ENCODE measurements at places on chromosomes 6 and 20. TPM values are rescaled to one million over a fixed set of nuclear protein-coding genes. Genes with fewer than 3 reads are reported as not detected.

Gene SNPH
- 3.2 TPM for polyA plus RNA-seq

Gene SLC35D3
- not detected for polyA plus RNA-seq

Gene THBD
- 2.6 TPM for polyA plus RNA-seq

Gene NRSN1
- not detected for polyA plus RNA-seq

Gene SPEF1
- polyA plus RNA-seq, result 0.03 TPM

GRCh38 chr6:145312481-145312880, 422.8 kb downstream of the EPM2A start:
- H3K4me1 ChIP-seq, result no peaks in the 10 kb centered on the region
- no peaks in the 10 kb centered on the region for H3K36me3 ChIP-seq
- no peak overlapping the region for H3K4me3 ChIP-seq
- no peaks in the 10 kb centered on the region for H3K27me3 ChIP-seq
- no peak overlapping the region for H3K27ac ChIP-seq
- no peak for DNase-seq

DNA sequence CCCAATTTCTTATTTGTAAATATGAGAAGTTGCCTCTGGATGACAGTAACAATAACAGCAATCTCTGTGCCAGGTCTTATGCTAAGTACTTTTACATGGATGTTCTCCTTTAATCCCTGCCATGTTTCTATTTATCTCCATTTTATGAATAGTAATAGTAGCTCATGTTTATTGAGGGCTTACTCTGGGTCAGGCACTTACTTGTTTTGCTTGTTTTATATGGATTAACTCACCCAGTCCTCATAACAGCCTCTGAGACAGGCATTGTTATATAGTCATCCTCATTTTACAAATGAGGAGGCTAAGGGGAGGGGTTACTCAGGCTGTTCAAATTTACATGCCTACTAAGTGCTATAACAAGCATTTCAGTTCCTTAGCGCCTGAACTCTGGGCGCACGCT, 64.3 kb downstream of the ARID1B start:
- no peaks in the 10 kb centered on the region for H3K27me3 ChIP-seq
- peaks cover 14% of the 10 kb centered on the region for H3K4me1 ChIP-seq
- no peak for DNase-seq

DNA sequence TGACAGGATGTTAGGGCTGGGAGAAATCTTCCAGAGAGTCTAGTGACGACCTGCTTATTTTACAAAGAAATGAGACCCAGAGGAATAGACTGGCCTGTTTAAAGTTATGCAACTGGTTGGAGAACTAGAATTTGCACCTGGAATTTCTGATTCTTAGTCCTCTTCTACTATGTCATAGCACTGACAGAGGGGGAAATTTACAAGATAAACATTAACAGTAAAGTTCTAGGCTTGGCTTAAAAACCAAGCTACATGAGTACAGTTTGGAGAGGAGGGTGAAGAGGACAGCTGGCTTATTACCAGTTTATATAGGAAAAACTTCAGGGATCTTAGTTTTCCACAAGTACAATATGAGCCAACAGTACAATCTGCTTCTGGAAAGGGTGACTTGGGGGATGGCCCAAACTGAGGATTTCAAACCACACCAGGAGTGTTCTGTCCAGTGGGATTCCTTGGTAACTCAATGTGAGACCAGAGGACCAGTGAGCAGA, 269.6 kb downstream of the CD109 start:
- no peak overlapping the region for H3K27ac ChIP-seq
- H3K27me3 ChIP-seq, result no peaks in the 10 kb centered on the region
- no peak overlapping the region for H3K4me3 ChIP-seq
- no peaks in the 10 kb centered on the region for H3K36me3 ChIP-seq
- no peak for DNase-seq

GRCh38 chr6:19035461-19036195, 648.5 kb downstream of the RNF144B start:
- H3K4me1 ChIP-seq, result peaks cover 3% of the 10 kb centered on the region
- no peaks in the 10 kb centered on the region for H3K36me3 ChIP-seq
- H3K27ac ChIP-seq, result no peak overlapping the region
- no peak for DNase-seq
- no peaks in the 10 kb centered on the region for H3K27me3 ChIP-seq

DNA sequence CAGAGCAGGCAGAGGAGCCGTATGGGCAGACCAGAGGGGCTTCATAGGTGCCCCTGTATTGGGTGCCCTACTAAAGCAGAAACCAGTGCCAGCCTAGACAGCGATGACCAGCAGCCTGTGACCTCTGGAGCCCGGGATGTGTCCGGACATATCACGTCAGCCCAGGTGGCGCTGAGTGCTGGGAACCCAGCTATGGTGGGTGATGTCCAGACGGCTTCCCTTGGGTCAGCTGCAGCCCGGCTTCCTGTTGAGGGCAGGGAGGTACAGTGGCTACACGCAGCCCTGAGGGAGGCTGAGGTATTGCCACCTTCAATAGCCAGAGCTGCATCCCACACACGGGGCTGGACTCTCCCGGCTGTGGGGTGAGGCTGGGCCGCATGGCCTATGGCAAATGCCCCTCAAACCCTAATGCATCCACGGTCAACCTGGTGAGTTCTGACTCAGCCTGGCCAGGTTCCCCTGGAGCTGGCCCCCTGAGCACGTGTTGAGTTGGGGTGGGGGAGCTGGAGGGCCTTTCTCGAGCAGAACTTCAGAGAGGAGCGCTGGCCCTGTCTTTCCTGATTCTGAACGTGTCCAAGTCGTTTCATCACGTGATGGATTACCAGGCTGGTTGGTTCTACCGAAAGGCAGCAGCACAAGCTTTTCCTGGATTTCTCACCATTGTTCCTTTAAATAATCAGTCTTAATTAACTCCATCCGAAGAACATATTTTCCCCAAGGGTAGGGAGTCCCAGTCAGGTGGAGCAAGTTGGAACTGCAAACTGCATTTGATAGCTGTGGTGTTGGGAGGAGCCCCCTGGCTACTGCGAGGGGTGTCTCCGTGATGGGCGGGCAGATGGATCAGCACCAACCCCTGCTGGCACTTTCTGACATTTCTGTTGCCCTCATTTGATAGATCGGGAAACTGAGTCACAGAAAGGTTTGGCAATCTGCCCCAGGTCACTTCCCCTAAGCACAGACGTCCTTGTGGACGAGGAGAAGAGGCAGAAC, 7.1 kb upstream of the MYT1 start:
- no peak overlapping the region for H3K4me3 ChIP-seq
- no peaks in the 10 kb centered on the region for H3K36me3 ChIP-seq
- no peak overlapping the region for H3K27ac ChIP-seq
- no peaks in the 10 kb centered on the region for H3K27me3 ChIP-seq
- no peaks in the 10 kb centered on the region for H3K4me1 ChIP-seq
- DNase-seq, result no peak

GRCh38 chr6:46935687-46936086, 13.9 kb upstream of the ADGRF5 start:
- no peak overlapping the region for H3K4me3 ChIP-seq
- DNase-seq, result no peak
- no peaks in the 10 kb centered on the region for H3K27me3 ChIP-seq
- H3K4me1 ChIP-seq, result no peaks in the 10 kb centered on the region

GRCh38 chr6:42150254-42150653, 7.8 kb upstream of the C6orf132 start:
- no peak for DNase-seq
- no peaks in the 10 kb centered on the region for H3K27me3 ChIP-seq
- H3K36me3 ChIP-seq, result no peaks in the 10 kb centered on the region
- no peaks in the 10 kb centered on the region for H3K4me1 ChIP-seq
- H3K4me3 ChIP-seq, result no peak overlapping the region

DNA sequence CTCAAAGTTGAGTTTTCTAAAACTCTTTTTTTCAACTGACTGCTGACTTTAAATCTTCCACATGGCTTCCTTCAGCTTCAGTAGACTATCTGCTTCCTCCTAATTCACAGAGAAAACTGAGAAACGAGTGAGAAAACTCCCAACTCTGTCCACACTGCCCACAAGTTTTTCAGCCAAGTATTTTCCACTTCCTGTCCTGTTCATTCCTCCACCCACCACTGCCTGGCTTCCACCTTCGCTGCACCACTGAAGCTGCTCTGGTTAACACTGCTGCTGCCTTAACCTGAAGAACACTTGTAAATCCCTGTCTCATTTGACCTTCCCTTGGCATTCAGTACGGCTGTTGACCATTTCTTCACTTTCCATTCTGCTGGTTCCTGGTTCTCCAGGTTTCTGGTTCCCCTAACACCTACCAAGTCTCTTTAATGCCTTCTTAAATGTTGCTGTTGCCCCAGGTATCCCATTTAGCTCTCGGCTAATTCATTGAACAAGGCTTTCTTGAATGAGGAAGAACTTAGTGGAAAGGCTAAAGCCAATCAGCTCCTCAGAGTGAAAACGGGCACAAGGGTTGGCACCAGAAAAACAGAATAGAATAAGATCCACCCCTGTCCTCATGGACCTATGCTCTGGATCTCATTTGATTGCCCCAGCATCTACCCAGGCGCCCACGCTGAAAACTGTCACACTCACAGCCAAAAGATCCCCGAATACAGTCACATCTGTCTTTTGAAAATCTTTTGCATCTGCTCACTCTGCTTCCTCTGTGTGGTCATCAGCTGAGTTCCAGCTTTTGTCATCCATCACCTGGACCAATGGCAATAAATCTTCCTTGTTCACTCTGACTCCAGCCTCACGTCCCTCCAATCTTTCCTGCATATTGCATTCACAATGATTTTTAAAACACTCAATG, 104.4 kb upstream of the TAB2 start:
- no peak overlapping the region for H3K4me3 ChIP-seq
- H3K36me3 ChIP-seq, result no peaks in the 10 kb centered on the region
- no peak for DNase-seq
- H3K27ac ChIP-seq, result no peak overlapping the region

- no peak for DNase-seq
- H3K4me1 ChIP-seq, result no peaks in the 10 kb centered on the region
- H3K36me3 ChIP-seq, result no peaks in the 10 kb centered on the region
- no peak overlapping the region for H3K4me3 ChIP-seq
Observed at GRCh38 chr6:170444811-170445211, 108.3 kb downstream of the PSMB1 start.

DNA sequence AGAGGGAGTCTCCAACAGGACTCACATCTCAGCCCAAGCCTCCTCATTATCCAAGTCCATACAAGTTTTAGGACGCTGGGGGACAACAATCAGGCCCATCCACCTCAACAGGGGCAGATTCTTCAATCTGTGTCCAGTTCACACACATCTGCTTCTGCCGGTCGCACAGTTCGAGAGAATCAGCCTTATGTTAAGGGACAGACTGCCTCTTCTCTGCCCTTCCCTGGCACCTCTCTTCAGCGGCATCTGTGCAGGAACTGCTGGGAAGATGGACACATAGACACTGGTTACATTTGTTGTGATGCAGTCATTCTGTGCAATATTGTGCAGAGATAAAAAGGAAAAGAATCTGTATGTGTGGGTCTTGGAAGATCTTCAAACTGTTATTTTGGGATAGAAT, 21.0 kb downstream of the ULBP1 start:
- H3K4me3 ChIP-seq, result no peak overlapping the region
- H3K36me3 ChIP-seq, result no peaks in the 10 kb centered on the region
- DNase-seq, result no peak

GRCh38 chr6:102742028-102742427, 1348.5 kb downstream of the GRIK2 start:
- no peaks in the 10 kb centered on the region for H3K27me3 ChIP-seq
- H3K4me3 ChIP-seq, result no peak overlapping the region
- DNase-seq, result no peak

- DNase-seq, result peak; percentile 98
- peak within 1 kb of the TSS; percentile 96 for H3K27ac ChIP-seq
- no peaks in the 10 kb centered on the region for H3K36me3 ChIP-seq
- H3K4me3 ChIP-seq, result peak within 1 kb of the TSS; percentile 87
Observed at GRCh38 chr6:49462927-49463611, at the start of the genes CENPQ and MMUT. TSS of gene CENPQ (plus strand) at chr6:49463370. CDS start at chr6:49470177, 6,807 bp downstream. TSS of gene MMUT (minus strand) at chr6:49463253. CDS start at chr6:49459466, 3,787 bp downstream.

- H3K27me3 ChIP-seq, result no peaks in the 10 kb centered on the region
- H3K36me3 ChIP-seq, result peaks cover 19% of the 10 kb centered on the region
- no peaks in the 10 kb centered on the region for H3K4me1 ChIP-seq
- H3K4me3 ChIP-seq, result no peak overlapping the region
- DNase-seq, result no peak
Observed at GRCh38 chr6:10763006-10763405, 15.4 kb downstream of the TMEM14B start.

GRCh38 chr20:32028647-32029372, 18.6 kb downstream of the CCM2L start:
- H3K27me3 ChIP-seq, result peaks cover 9% of the 10 kb centered on the region
- no peak overlapping the region for H3K27ac ChIP-seq
- H3K4me3 ChIP-seq, result no peak overlapping the region
- no peak for DNase-seq
- H3K36me3 ChIP-seq, result no peaks in the 10 kb centered on the region

DNA sequence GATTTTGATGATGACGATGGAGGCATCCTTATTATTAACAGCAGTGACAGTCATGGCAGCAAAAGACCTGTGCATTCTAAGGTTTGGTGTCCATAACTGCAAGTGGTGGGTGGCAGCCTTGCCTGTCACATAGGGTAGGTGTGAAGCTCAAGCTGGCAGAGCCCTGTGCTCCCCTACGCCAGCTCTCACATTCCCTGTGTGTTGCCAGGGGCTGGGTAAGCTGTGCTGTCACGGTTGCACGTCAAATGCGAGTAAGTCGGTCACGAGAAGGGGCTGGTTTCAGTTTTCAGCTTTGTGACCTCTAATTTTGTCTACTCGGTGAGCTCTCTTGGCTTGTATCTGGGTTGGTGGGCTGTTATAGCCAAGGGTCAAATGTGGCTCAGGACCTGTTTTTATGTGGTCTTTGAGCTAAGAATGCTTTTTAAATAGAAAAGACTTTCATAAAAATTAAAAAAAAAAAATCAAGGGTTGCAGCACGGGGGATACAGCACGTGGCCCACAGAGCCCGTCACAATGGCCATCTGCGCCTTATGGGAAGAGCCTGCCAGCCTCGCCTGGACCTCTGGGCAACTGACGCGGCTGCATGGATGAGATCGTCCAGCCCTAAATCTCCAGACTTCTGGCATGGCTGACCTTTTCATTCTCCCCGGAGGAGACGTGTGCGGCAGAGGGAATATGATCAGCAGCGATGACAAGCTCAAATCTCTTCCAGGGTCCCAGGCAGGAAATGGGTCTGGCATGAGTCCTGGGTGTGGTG, 148.5 kb downstream of the PHACTR3 start:
- no peaks in the 10 kb centered on the region for H3K27me3 ChIP-seq
- no peak for DNase-seq
- H3K27ac ChIP-seq, result no peak overlapping the region
- H3K36me3 ChIP-seq, result no peaks in the 10 kb centered on the region
- no peak overlapping the region for H3K4me3 ChIP-seq
- H3K4me1 ChIP-seq, result no peaks in the 10 kb centered on the region

DNA sequence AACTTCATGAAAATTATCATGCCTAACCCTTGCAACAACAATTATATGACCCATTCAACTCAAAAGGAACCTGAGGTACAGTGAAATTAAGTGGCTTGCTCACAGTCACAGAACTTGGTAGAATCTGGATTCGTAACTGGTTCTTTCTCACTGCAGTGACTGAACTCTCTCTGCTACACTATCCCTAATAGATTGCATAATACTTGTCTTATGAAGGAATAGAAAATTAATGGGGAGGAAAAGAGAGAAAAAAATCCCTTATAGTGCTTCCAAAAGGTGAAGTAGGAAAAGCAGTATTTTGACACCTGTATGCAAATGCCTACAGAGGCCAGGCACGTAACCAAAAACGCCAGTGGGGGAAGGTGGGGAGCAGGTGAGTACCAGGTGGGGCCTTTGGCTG, 186.6 kb downstream of the LY86 start:
- no peaks in the 10 kb centered on the region for H3K4me1 ChIP-seq
- peaks cover 3% of the 10 kb centered on the region for H3K27me3 ChIP-seq
- H3K36me3 ChIP-seq, result no peaks in the 10 kb centered on the region
- no peak for DNase-seq
- no peak overlapping the region for H3K27ac ChIP-seq

All from small intestine (tissue), 16 donors.